ENCODE measurements at places on chromosomes 7 and 10.
A peak's percentile ranks its signal among the peaks of the same experiment; 100 is the strongest.

DNA sequence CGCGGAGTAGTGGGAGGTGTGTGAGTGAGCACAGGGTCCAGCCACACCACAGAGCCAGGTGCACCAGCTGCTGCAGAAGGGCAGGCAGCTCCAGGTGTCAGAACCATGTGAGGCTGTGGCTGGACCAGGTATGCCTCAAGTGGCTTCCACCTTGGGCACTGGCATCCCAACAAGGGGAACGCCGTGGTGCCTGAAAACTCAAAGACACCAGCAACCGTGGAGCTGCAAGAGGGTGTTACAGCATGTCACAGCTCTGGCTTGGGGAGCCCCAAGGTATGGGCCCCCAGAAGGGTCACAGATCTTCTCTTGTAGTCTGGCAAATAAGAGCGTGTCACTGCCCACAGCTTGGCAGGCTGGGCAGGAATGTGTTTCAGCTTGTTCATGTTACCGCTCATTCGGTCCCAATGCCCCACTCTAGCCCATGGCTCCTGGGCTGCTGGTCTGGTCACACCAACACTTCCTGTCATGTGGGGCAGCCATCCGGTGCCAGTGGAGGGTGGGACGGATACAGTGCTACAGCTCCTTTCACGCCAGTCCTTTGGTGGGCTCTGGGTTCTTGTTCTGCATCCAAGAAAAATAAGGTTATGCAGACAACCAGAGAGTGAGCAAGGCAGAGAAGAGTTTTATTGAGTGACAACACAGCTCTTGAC, 29.8 kb downstream of the STRA8 start:
- no peak for DNase-seq

- DNase-seq: no peak
Observed at GRCh38 chr10:73941300-73941699, 30.4 kb downstream of the PLAU start.

GRCh38 chr7:47893238-47893637, 55.0 kb downstream of the PKD1L1 start:
- peak; percentile 9 for DNase-seq

- DNase-seq: no peak
Observed at GRCh38 chr7:120462991-120463390, 190.0 kb downstream of the KCND2 start.

DNA sequence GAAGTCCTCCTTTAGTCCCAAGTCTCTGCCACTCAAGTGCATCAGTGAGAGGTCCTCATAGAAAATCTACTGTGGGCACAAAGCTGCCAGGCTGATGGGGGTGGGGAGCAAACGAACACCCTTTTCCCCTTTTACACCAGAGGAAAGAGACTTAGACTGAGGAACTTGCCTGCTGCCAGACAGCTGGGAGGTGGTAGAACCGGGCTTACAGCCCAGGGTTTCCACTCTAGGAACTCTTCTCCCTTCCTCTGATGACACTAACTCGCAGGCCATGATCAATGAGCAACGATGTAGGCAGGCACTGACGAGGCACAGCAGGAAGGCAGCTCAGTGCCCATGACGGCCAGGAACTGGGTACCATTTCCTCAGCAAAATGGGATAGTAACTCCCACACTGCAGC, 11.0 kb upstream of the SH2D4B start:
- no peak for DNase-seq

GRCh38 chr7:128065872-128066271, 34.6 kb upstream of the LRRC4 start:
- no peak for DNase-seq

GRCh38 chr7:143979359-143979758, 20.8 kb upstream of the OR6B1 start:
- DNase-seq: no peak

GRCh38 chr7:1448958-1449357, 10.3 kb downstream of the MICALL2 start:
- DNase-seq: no peak

- DNase-seq: no peak
Observed at GRCh38 chr7:40611095-40611871, 476.5 kb downstream of the SUGCT start.

GRCh38 chr7:70298780-70299471, 700.7 kb downstream of the AUTS2 start:
- no peak for DNase-seq

- no peak for DNase-seq
Observed at GRCh38 chr10:21464134-21464533, 61.3 kb downstream of the SKIDA1 start.

DNA sequence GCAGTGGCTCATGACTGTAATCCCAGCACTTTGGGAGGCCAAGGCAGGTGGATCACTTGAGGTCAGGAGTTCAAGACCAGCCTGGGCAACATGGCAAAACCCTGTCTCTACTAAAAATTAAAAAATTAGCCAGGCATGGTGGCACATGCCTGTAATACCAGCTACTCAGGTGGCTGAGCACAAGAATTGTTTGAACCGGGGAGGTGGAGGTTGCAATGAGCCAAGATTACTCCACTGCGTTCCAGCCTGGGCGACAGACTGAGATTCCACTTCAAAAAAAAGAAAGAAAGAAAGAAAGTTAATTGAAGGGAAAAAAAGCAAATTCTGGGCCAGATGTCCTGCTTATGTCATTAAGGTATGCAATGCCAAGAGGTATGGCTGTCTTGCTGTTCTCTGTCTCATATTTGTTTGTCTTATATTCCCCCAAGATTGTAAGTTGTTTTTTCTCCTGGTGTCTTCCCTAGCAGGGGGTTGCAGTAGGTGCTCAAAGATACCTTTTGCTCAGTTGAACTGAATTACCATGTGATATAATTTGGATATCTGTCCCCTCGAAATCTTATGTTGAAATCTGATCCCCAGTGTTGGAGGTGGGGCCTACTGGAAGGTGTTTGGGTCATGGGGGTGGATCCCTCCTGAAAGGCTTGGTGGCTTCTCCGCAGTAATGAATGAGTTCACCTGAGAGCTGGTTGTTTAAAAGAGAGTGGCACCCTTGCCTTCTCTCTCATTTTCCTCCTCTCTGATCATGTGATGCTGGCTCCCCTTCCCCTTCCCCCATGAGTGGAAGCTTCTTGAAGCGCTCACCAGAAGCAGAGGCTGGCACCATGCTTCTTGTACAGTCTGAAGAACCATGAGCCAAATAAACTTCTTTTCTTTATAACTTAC, 60.9 kb downstream of the MYOF start:
- DNase-seq: no peak

GRCh38 chr10:23172429-23173213, 19.5 kb upstream of the PTF1A start:
- no peak for DNase-seq

DNA sequence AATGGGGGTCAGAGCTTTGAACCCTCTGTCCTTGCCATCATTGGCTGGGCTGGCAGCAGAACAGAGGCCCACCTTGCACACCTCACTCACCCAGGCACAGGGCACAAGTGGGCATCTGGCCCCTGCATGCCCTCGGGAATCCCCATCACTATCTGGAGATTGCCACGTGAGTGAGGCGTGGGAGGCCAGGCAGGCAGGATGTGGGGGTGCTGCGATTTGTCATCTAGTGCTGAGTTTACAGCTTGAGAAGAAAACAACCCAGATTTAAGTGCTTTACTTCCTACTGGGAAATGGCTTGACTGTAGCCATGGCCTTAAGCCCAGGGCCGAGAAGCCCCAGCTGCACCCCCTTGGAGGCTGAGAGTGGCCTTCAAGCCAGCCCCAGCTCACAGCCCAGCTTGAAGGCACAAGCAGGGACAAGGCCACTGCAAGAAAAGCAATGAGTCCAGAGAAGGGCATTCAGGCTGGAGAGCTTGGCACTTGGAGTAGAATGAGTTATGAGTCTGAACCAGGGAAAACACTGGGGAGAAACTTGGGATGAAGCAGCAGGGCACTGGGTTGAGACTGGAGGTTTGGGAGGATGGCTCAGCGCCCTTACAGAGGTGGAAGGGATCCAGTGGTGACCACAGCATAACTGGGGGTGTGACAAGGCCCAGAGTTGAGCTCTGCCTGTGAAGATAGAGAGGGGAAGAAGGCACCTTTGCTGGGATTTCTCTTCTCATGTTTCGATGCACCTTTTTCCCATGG, 123.0 kb downstream of the CXCL12 start:
- DNase-seq: no peak

GRCh38 chr10:99435986-99436638, 5.7 kb upstream of the GOT1 start:
- no peak for DNase-seq

- DNase-seq: no peak
Observed at GRCh38 chr7:28016297-28016696, 164.3 kb downstream of the JAZF1 start.

DNA sequence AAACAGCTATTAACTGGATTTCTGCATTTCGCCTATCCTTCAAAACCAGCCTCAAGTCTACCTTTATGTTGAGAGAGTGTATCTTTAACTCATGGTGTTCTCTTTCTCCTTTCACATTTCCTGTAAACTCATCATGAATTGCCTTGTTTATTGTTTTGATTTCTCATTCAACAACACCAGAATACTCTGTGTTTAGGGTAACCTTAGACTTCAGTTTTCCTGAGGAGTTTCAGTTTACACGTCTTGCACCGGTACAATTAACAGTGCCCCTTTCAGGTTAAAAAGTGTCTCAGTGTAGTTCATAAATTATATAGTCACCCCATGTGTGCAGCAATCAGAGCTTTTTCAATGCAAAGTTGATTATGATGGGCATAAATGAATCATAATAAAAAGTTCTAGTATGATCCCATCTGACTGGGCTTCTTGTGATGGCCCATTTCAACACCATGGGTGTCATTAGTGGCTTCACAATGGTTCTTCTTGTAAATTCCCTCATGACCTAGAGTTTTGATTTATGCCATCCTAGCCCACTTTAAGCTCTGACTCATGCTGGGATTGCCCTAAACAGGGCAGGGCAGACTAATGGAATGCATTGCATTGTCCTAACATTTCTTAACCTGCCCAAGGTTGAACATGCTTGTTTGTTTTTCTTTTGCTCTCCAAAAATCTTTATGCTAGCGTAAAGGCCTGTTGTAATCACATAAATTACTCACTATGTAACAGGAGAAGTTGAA, 22.0 kb downstream of the ITGB8 start:
- no peak for DNase-seq

GRCh38 chr7:468681-469562, 50.7 kb downstream of the PDGFA start:
- DNase-seq: no peak

DNA sequence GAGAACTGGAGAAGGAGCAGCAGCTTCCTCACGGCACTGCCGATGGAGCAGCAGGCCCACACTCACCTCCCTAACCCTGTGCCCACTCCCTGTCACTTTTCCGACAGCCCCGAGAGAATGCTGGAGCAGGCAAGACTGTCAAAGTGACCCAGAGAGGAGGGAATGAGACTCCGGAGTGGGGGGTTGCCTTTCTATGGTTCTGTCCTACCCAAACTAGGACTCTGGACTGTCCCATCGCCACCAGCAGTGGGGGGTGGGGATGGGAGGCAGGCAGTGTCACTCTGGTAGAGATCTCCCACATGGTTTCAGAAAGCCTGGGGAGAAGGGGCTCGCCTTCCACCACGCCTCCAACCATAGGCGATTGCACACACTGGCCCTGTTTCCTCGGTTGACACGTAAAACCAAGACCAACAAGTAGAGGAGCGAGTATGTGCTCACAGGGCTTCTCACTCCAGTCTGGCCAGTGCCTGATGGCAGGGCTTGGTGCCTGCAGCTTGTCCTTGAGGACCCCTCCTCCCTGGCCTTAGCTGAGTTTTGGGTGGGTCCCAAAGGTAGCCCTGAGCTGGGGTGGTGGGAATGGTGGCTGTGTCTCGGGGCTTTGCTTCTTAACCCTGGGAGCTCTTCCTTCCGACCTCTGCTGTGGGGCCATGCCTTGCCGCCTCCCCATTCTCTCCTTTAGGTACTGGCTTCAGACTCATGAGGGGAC, 148.5 kb downstream of the PTPN20 start:
- DNase-seq: no peak

GRCh38 chr7:27410812-27411544, 168.4 kb downstream of the EVX1 start:
- DNase-seq: no peak

- no peak for DNase-seq
Observed at GRCh38 chr10:132178046-132178445, 8.7 kb upstream of the DPYSL4 start.

- peak; percentile 15 for DNase-seq
Observed at GRCh38 chr7:30596014-30596641, 1.4 kb downstream of the GARS1 start.

DNA sequence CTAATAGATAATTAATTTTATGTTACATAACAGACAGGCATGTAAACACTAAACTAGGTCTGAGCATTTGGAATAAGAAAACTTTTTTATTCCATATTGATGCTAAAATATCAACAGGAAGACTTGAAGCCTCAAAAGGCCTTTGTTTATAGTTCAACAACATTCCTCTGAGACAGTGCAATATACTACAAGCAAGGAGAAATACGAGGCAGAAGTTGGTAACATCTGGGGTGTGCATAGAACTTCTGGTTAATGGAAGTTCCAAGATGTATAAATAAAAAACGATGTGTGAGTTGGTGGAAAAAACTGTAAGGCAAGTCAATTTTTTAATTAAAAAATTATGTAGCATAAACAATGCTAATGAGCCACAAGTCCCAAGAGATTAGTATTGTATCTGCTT, 139.6 kb downstream of the SKAP2 start:
- no peak for DNase-seq

GRCh38 chr7:44281811-44282600, 43.4 kb downstream of the CAMK2B start:
- DNase-seq: no peak

DNA sequence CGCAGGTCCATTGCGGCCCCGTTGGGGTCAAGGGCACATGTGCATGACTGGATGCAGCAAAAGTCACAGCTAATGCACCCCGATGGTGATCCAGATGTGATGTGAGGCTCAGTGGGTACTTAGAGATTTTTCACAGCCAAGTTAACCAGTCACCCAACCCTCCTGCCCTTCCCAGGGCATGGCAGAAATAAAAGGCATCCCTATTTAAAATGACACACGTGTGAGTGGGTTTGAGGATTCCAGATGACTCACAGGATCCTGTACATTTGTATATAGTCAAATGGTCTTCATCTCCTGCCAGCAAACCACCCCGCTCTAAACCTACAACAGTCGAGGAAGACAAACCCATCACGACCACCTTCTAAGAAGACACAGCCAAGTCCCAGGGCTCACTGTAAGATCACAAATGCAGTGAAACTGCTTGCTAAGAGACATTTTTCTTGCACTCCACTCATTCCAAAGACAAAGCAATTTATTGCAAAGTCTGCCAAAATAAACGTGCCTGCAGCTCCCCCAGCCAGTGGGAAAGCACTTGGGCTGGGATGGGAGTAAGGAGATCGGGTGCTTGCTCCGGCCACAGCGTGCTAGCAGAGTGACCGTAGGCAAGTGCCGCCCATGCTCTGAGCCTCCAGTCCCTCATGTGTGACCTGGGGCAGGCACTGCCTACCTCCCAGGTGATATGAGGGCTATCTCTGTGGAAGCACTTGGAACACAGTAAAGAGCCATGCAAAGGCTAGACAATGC, 86.6 kb upstream of the MACROH2A2 start:
- DNase-seq: no peak

DNA sequence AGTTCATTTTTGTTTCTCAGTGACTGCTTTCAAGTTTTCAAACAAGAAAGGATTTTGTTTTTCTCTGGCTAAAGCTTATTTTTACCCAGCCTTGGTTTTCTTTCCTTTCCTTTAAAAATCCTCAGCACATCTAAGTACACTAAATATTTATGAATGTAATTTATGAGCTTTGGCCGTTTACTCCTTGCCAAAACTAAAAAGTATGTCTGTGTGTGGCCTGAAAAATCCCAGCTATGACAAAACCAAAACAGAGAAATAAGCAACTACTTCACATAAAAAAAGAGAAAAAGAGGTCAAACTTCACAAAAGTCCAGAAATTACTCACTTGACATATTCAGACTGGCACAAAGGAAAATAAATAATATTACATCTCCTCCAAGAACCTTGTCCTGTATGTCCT, 365.1 kb upstream of the NFE2L3 start:
- no peak for DNase-seq
